T-cell (primary cell): ENCODE measurements at places on chromosomes 3 and 15. TPM values are rescaled to one million over a fixed set of nuclear protein-coding genes. Genes with fewer than 3 reads are reported as not detected.

GRCh38 chr3:27686642-27687041 is 35.5 kb downstream of the EOMES start:
- no peak for DNase-seq

- no peak for DNase-seq
Observed at GRCh38 chr3:63673111-63673510, 20.6 kb downstream of the SNTN start.

GRCh38 chr3:102178817-102179216 is 256.0 kb upstream of the ZPLD1 start:
- no peak for DNase-seq

GRCh38 chr3:195356151-195357086 is 85.5 kb upstream of the XXYLT1 start:
- no peak for DNase-seq

DNA sequence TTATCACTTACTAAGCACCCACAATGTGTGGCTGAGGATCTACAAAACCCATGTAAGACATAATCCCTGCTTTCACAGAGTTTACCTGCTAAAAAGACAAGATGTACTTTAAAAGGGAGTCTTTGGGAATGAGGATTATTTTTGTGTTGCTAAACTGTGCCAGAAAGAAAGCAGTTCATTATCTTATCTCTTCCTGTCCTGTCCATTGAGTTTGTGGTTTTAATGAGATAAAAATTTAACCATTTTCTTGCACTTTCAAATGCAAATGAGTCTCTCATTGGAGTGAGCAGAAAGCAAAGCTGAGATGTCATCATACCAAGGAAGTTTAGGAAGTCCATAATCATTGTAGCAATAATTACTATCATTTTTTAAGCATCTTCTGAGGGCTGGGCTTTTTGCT is 231.2 kb upstream of the ADAMTS9 start:
- DNase-seq, result no peak

- no peak for DNase-seq
Observed at GRCh38 chr3:148466980-148467740, 230.5 kb upstream of the AGTR1 start.

- DNase-seq, result peak; percentile 79
Observed at GRCh38 chr3:109806929-109807328, 469.6 kb upstream of the DPPA4 start.

DNA sequence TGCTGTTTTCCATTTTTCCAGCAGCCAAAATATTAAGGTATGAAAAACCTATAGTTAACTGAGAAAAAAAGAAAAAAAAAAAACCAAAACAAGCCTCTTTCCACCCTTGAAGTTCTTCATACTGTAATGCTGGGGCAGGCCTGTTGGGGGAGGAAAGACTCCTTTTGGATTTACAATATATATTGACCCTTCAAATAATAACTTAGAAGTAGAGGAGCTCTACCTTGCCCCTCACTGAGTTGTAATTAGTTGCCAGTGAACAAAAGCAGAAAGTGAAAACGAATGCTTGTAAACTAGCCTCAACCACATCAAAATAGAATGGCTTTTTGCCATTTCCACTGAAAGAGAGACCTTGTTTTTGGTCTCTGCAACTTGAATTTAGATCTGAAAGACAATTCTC is 326.6 kb downstream of the NR2F2 start:
- DNase-seq, result no peak

GRCh38 chr3:197149528-197149927 is 119.9 kb upstream of the MELTF start:
- DNase-seq, result no peak

DNA sequence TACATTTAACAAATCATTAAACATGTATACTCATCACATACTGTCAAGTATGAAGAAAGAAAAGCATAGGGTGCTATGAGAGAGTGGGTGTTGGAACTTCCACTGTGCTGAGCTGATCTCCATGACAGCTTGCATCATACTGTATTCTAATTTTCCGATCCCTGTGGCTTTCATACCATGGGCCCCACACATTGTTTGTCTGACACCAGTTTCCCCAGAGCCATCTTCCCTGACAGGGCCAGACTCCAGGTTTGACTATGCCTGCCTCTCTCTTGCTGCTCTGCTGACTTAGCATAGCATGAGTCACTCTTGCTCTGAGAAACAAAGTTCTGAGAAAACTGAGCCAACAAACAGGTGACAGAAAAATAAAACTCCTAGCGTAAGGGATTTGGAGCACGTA is 37.0 kb upstream of the CASR start:
- DNase-seq, result no peak

- DNase-seq, result no peak
Observed at GRCh38 chr3:29186982-29187725, 93.7 kb upstream of the RBMS3 start.

DNA sequence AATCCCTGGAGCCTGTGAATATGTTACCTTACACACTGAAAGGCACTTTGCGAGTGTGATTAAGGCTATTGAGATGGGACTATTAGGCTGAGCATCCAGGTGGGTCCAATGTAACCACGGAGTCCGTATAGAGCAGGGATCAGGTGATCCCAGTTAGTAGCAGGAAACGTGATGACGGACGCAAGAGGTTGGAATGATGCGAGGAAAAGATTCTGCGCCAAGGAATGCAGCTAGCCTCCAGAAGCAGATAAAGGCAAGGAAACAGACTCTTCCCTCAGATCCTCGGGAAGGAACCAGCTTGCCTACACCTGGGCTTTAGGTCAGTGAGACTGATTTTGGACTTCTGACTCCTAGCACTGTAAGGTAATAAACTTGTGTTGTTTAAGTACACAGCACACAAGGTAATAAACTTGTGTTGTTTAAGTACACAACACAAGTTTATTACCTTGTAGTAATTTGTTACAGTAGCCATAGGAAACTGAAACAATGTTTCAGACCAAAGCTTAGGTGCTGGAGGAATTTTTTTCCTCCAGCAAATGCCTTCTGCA is 125.0 kb downstream of the CHST2 start:
- no peak for DNase-seq

DNA sequence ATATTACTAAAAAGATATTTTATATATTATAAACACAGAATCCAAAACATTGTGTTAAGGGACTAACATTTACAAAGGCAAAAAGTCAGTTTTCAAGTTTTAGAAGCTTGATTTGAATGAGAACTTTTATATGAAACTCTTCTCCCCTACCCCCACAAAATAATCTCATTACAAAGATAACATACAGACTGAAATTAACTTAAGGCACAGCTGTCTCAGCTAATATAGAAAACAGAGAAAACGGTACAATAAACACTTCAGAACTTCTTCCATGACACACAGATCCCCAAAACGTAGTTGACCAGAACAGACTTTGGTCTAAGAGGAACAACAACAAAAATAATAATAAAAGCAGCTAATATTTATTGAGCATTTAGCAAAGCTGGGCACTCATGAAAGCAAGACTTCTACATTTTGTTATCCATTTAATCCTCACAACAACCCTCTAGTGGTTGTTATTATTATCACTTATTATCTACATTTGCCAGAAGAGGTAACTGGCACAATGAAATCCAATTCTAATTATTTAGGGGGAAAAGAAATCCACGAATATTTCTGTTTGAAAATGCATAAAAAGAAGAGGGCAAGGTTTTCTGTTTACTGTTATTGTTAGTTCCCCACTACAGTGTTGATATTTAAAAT is 68.1 kb downstream of the PFN2 start:
- DNase-seq, result no peak

DNA sequence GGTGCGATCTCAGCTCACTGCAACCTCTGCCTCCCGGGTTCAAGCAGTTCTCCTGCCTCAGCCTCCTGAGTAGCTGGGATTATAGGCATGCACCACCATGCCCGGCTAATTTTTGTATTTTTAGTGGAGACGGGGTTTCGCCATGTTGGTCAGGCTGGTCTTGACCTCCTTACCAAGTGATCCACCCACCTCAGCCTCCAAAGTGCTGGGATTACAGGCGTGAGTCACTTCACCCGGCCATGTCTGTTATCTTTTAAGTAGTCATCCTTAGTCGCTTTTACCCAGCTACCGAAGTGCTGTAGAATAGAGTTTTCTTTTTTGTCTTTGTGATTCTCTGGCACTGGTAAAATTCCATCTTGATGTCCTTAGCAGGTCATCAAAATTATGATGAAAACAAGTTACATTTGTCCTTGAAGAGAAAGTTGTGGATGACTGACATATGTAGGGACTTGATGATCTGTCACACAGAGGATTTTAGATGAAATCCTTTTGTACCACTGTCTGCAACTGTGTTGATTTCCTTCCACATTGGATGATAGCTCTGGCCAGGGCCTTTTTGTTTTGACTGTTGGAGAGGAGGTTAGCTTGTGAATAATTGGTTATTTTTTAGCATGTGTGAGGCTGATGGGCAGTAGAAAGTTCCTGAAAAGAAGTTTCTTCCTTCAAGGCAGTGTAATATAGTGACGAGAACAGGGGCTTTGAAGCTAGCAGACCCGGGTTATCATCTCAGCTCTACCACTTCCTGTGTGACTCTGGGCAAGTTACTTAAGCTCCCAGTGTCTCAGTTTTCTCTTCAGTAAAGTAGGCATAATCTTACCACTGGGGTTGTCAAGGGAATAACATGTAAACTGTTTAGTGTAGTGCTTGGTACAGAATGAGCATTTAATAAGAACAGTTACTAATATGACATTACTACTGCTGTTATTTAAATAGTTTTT is 18.8 kb downstream of the ATG7 start:
- peak; percentile 41 for DNase-seq

DNA sequence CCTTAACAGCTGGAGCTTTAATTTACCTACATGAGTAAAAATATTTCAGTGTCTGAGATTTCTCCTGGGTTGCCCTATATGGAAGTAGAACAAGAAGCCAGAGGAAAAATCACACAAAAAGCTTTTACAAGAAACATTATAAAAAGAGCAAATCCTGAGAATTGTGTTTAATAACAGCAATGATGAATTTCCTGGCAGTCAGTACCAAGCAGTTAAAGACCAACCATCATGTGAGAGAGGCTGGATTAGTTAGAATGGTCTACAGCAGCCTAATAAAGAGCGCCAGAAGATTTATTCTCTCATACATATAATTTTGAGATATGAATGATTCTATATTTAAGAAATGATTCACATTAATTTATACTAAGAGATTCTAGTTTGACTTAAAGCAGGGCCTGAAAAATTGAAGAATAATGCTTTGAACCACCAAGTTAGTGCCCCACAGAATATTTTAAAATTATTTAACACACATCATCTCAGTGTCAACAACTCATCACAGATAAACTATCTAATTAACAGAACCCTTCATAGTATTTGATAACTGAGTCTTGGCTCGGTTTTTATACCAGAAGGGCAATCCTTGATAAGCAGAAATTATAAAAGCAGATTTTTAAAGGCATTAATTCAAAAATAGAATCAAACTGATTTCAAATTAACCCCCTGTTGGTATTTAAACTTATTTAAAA is 59.9 kb upstream of the DPH6 start:
- DNase-seq, result no peak

GRCh38 chr15:60795889-60796288 is 316.9 kb upstream of the ICE2 start:
- no peak for DNase-seq

GRCh38 chr3:195145579-195145978 is 125.4 kb downstream of the XXYLT1 start:
- no peak for DNase-seq

DNA sequence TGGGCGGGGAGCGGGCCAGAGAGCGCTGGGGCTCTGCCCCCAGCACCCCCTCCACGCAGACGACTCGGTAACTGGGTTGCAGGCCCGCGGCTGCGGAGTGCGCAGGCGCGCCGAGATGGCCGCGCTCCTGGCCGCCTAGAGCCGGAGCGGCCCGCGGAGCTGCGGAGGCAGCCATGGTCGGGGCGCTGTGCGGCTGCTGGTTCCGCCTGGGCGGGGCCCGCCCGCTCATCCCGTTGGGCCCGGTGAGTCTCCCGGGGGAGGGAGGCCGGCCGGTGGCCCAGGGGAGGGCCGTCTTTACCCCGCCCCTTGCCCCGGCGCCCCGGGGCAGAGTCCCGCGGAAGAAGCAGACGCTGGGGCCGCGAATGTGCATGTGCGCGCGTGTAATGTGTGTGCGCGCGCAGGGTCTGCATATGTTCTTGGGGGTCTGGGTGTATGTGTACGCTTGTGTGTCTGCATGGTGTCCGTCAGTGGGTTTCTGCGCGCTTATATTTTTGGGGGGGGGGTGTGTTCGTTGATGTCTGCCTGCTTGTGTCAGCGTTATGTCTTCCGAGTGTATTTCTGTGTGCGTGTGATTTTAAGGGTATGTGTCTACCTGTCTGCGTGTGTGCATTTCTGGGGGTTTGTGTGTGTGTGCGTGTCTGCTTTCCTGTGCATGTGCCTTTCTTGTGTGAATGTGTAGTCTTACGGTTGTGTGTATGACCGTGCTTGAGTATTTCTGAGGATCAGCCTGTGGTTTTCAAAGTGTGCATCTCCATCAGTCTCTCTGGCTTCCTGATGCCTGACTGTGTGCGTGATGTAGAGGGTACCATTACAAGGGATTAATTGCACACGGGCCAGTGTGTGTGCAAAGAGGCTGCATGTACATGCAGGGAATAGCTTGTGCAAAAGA is at the start of gene ABHD14A:
TSS of gene ABHD14A (plus strand) at position 102 of the 889 bp plus-strand sequence. CDS start at position 174, 72 bp downstream.
- peak; percentile 72 for DNase-seq

DNA sequence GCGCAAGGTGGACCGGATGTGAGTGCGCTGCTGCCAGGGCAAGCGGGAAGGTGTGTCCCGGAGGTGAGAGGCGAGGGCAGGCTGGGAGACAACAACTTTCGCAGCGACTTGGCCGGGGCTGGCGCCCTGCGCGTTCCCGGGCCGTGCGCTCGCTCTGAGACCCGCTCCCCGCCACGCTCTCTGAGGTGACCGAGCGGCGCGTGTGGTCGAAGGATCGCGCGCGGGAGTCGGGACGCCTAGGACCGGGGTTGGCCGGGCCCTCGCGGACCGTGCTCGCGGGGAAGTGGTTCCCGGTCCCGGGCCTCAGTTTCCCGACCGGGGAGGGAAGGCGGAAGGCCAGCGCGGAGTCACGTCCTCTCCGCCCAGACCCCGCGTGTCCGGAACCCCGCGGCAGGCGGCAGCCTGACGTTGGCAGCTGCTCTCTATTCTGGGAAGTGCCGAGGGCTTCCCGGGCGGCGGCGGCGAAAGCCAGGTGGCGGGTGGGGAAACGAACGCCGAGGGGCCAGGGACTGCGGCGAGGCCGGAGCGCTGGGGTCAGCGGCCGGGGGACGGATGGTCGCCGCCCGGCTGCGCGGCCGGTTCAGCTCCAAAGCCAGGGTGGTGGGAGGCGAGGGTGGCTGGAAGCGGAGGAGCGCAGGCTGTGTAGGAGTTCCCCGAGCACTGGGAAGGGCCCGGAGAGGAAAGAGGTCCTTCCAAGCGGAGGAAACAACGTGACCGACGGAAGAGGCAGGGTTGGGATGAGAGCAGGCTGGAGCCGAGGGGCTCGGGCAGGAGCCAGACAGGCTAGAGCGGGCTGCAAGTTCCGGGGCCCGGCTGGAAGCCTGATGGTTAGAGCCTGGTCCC is 1.0 kb upstream of the IGF2BP2 start:
- no peak for DNase-seq

DNA sequence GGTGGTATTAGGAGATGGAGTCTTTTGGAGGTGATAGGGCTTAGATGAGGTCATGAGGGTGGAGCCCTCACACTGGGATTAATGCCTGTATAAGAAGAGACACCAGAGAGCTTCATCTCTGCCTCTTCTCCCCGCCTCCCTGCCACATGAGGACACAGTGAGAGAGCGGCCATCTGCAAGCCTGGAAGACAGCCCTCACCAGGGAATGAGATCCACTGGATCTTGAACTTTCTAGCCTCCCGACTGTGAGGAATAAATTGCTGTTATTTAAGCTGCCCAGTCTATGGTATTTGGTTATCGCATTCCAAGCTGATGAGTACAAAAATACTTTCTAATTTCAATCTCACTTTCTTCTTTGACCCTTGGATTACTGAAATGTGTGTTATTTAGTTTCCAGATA is 121.4 kb downstream of the OCA2 start:
- no peak for DNase-seq

SEC61A1 gene
- 120 TPM for total RNA-seq

FAM227B gene
- 8.4 TPM for total RNA-seq

CD47 gene
- total RNA-seq, result 162 TPM

CHAC1 gene
- 7.3 TPM for total RNA-seq

C3orf22 gene
- total RNA-seq, result not detected

SUCNR1 gene
- total RNA-seq, result not detected
